Stimulated activated CD4-positive, alpha-beta T cell treated with anti-CD3 and anti-CD28 coated beads, Interleukin-12 subunit alpha, Interleukin-12 subunit beta, amount 100 ng/mL, for 24 hours (primary cell): ENCODE measurements at places on chromosomes 3 and 15.

DNA sequence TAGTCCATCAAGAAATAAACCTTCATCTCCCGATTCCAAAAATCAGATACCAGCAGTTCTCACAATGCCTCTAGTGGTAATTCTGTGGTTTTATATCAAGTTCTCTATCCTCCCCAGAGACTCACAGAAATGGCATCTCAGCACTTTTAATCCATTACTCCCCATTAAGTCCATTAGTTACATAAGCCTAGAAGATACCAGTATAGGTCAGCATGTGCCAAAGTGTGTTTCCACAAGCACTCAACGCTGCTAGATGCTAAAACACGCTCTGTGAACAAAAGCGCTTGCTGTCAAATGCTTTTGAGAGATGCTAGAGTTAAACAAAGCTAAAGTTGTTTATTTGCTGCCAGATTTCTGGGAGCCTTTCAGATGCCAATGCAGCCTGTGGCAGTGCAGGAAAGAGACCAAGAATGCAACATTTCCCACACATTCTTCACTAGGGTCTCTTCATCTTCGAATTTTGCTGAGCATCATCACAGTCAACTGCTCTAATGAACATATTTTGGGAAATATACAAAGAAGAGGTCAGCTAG lies 918.8 kb upstream of the CFAP20DC start:
- no peak for DNase-seq

- DNase-seq: no peak
Observed at GRCh38 chr3:34183611-34184340, 385.3 kb downstream of the PDCD6IP start.

- no peak for DNase-seq
Observed at GRCh38 chr3:192844836-192845525, 72.7 kb downstream of the MB21D2 start.

DNA sequence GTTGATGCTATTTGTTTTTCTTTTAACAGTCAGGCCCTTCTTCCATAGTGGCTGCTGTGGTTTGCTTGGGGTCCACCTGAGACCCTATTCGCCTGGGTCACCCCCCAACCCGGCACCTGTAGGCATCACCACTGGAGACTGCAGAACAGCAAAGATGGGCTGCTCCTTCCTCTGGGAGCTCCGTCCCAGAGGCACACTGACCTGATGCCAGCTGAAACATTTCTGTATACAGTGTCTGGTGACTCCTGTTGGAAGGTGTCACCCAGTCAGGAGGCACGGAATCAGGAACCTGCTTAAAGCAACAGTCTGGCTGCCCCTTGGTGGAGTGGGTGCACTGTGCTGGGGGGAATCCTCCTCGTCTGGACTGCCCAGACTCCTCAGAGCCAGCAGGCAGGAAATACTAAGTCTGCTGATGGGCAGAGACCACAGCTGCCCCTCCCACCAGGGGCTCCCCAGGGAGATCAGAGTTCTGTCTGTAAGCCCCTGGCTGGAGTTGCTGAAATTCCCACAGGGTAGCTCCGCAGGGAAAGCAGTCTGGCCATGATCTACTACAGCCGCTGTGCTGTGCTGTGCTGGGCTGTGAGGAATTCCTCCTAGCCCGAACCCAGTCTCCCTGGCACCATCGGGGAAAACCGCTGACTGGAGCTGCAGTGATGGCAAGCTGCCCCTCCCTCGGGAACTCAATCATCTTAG lies 248.2 kb downstream of the TBC1D5 start:
- DNase-seq: no peak

GRCh38 chr3:188299708-188300107 lies 145.8 kb downstream of the LPP start:
- no peak for DNase-seq

DNA sequence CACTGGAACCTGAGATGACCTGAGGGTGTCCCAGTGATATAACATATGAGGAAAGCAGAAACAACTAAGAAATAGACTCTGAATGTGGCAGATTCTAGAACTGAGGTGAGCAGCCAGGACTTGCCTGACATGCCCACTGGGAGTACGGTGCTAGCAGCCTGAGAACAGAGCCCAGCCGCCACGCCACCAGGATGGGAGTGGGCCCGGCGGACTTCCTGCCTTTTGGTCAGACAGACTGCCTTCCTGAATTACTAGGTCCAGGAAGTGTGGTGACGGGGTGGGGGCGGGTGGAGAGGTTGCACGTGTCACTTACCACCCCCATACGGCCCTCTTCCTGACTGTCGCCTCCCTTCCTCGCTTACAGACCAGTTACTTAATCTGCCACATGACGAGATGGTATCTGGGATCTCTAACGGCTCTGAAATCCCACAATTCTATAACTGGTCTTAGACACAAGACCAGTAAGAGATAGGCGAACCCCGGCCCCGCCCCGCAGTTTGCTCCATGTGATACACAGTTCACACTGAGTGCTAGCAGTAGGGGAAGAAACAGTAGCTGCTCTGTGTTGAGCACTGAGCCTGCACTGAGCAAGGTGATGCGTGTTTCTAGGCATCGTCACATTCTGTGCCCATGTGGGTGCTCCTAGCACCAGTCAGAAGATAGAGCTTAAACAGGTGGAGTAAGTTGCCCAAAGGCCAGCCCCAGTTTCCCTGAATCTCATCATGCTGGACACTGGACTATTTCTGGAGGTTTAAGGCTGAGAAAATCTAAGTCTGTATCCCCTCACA lies 95.7 kb downstream of the CPN2 start:
- DNase-seq: peak; percentile 14

DNA sequence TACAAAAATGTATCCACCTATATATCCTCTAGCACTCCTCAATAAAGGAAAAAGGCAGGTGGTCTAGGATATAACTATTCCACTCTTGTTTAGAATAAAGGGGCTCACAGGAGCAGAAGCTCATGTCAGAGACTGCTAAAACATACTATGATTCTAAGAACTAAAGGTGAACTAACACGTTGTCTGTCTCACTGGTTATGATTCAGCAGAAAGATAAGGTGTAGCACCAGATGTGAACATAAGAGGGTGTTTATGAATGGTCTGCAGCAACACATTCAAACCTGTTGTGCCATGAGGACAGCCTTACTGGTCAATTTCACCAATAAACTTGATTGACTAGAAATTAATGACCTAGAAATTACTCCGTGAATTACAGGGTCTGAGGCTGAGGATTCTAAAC lies 4.6 kb downstream of the PEX11A start:
- no peak for DNase-seq

- peak; percentile 32 for DNase-seq
Observed at GRCh38 chr3:186107215-186108105, 1.4 kb downstream of the ETV5 start.

GRCh38 chr3:122235147-122235546 lies 51.7 kb downstream of the CASR start:
- DNase-seq: no peak

GRCh38 chr3:12454816-12455121 lies 29.5 kb upstream of the TSEN2 start:
- DNase-seq: no peak

GRCh38 chr15:99449514-99449913 lies 116.3 kb upstream of the MEF2A start:
- DNase-seq: no peak

GRCh38 chr3:176469694-176470205 lies 727.5 kb downstream of the TBL1XR1 start:
- no peak for DNase-seq

- no peak for DNase-seq
Observed at GRCh38 chr3:79246875-79247724, 520.7 kb downstream of the ROBO1 start.

- no peak for DNase-seq
Observed at GRCh38 chr3:81742581-81742980, 18.9 kb downstream of the GBE1 start.

DNA sequence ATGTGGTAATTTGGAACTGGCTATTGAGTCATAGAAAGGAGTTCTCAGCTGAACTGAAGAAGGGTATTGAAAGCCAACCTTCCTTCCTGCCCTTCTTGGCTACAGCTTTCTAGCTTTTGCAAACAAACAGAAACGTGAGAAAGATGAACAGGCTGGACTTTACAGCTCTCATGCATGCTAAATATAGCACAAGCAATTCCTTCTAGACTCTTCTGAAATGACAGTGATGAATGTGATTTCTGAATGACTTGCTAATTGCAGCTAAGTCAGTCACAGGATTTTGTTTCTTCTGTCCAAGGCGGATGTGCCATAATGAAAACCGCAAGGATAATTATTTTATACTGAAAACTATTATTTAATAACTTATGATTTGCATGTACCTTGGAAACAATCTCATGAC lies 36.3 kb downstream of the BCHE start:
- no peak for DNase-seq

GRCh38 chr3:177144922-177145321 lies 52.4 kb downstream of the TBL1XR1 start:
- DNase-seq: no peak

DNA sequence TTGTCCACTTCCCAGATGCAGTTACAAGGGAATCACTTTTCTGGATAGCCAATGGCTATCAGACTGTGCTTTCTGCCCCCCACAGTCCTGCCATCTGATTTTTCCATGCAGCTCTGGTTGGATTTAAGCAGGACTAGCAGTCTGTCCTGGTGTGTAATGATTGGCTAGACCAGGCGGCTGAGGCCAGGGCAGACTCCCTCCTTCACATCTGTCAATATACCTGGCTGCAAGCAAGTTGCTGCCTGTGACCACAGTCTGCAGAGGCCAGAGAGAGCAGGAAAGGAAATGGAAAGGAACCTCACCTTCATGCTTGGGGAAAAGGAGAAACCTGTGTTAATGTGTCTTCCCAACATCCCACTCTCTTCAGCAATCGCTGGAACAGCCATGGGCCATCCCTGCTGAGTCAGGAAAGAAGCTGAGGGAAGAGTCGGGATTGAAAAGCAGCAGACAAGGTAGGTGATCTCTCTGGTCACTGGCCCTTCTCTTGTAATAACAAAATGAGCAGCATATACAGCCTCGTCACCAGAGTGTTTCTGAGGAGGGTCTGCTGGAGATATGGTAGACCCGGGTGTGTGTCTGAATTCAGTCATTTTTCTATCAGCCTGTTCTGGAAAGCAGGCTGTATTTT lies 126.7 kb upstream of the PHLDB2 start:
- no peak for DNase-seq

DNA sequence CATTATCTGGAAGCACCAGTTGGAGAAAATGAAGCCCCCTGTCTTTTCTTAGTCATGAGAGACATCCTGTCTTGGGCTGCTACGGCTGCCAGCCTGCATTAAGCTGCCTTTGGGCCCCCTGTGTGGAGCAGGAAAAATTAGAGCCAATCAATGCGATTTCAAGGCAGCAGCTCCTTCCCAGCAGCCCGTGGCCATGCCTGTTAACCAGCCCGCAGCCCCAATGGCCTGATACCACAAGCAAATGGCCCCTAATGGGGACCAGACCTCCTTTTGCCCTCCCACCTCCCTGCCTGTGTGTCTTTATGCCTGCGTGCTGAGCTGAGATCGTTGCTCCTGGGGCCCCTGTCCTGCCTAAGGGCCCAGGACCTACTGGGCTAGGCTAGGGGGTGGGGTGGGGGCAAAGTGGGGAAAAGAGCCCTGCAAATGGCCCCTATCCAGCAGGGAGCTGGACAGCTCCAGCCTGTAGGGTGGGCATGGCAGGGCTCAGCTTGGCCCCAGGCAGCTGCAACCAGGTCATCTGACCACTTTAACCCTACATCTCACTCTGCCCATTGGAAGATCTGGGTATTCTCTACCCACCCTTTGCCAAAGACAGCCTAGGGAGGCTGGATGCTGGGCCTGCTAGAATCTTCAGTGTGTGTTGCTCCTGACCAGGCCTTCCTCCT lies 53.8 kb upstream of the MRPS22 start:
- no peak for DNase-seq

GRCh38 chr3:134847349-134847748 lies 52.3 kb downstream of the EPHB1 start:
- DNase-seq: no peak

DNA sequence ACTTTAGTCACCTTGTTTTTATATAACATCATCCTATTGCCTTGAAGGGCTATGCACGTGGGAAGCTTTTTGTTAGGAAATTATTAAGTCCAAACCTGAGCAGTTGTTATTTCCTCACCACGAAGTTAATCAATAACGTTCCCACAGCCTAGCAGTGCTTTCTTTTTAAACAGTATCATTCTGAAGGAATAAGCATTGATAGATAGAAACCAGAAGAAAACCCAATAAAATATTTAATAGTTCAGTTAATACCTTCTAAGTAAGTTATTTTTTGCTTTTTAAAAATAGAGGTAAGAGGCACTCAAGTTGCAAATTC lies 149.3 kb downstream of the KCNMB2 start:
- DNase-seq: no peak

- no peak for DNase-seq
Observed at GRCh38 chr3:15265655-15266509, 59.8 kb downstream of the CAPN7 start.

DNA sequence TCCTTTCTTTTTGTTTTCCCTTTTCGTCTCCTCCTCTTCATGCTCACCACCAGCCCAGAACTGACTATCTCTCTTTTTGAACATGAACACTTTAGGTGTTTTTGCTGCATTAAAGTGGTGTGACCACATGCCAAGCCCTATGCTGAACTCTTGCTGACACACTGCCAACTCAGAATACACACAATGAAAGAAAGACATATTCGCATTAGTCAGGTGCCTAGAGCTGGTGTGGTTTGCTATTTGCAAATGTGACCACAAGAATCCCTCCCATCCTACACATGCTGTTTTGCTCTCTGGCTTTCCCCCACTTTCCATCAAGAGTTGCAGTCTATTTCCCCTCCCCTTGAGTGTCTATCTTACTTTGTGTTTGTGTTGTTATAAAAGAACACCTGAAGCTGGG lies 967.8 kb upstream of the CFAP20DC start:
- peak; percentile 39 for DNase-seq
